Fibroblast of the aortic adventitia (primary cell): ENCODE measurements at places on chromosomes 12 and 14.

DNA sequence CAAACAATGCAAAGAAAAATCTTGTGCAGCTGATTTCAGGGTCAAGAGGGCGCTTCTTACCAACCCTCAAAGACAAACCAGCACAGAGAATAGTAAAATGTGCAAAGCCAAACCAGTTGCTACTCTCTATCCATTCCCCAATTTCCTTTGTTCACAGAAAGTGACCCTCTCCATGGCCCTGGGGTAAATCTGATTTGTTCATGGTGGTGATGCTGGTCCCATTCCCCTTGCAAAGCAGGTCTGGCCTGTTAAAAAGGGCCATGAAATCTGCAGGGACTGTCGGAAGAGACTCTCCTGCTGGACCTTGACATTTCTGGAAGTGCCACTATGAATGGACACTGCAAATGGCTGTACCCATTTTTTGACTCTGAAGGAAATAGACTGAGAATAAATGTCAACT, 113.5 kb downstream of the HMGA2 start:
- no peak for DNase-seq

DNA sequence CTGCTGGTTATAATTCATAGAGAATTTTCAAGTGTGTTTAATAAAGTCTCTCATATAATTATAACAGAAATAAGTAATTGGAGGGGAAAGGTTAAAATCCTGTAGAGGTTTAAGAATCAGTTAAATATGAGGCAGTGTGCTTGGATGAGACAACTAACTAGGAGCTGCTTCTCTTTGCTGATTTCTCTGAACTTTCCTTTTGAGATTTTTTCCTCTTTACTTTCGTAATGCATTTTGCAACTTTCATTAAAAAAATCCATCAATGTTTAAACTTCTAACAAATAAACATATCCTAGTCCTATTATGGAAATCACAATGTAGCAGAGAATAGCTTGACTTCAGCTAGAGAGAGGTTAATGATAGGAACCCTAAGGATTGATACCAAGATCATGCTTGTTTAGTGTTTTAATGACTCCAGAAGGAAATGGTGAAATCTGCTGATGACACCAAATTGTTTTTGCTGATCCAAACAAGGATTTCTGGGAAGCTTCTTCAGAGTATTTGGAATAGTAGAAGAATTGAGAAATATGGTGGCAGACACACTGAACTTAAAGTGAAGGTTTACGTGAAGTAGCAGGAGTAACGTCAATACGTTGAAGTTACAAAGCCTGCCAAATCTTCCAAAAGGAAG, 122.6 kb downstream of the RAD51B start:
- DNase-seq: peak; percentile 58

GRCh38 chr12:68627673-68628319, 17.1 kb downstream of the RAP1B start:
- DNase-seq: no peak

GRCh38 chr12:62689042-62689839, 222.6 kb downstream of the MON2 start:
- no peak for DNase-seq

DNA sequence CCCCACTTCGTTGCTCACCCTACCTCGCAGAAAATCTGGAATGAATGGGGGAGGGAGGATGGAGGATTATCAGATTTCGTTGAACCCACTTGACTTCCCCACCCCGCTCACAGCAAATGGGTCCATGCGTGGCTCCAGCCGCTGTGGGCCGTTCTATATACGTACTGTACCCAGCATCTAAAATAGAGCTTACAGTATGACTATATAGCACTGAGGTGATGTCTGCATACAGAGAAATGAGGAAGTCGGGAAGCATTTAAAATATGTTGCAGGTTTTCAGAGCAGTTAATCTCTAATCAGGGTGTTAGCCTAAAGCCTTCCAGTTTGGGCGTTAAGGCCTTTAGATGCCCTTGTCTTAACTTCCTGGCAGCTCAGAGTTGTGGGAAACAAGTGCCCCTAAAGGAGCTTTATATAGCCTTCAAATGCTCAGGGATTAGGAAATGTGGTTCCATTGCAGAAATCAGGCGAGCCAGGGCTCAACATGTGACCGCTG, 1.4 kb downstream of the BICDL1 start:
- no peak for DNase-seq

GRCh38 chr14:81829447-81829846, 295.8 kb upstream of the SEL1L start:
- no peak for DNase-seq

- DNase-seq: no peak
Observed at GRCh38 chr12:131491916-131492490, 218.9 kb upstream of the SFSWAP start.

DNA sequence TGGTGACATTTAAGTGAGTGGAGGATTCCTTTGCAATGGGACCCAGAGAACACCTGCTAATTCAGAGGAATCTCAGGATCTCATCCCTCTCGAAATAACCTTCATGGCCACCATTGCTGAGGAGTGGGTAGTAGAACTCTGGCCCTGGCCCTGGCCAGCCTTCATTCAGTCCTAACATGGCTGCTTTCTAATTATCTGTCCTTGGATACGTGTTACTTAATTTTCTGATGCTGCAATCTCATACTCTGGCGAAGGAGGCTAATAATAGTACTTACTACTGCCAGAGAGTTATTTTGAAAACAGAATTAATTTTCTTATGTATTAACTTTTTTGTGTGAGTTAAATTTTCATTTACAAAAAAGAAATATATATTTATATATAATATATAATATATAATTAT, 12.1 kb upstream of the COX6A1 start:
- DNase-seq: no peak

DNA sequence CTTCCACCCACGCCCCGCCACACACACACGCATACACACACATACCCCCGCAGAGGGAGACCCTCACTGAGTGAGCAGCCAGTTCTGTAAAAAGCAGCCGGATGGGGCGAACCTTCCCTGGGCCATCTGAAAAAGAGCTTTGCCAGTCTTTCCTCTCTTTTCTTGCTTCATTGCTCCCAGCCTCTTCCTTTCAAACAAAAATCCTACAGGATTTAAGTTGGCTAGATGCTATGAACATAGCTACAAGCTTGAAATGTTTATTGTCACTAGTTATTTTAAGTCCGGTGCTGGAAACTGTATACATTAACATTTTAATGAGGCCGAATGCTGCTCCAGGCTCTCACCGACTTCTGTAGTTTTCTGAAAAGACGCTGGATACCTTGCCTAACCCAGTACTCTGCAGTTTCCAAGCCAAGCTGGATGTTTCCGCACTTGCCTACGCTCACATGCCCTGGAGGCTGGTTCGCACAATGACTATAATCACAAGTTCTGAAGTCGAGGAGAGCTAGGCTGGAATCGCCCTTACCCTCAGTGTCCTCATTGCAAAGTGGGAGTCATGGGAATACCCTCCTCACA, 39.2 kb downstream of the LTBP2 start:
- no peak for DNase-seq

- no peak for DNase-seq
Observed at GRCh38 chr14:39109893-39110715, 4.0 kb upstream of the GEMIN2 start.

GRCh38 chr12:52217223-52217622, 15.8 kb upstream of the KRT7 start:
- no peak for DNase-seq

DNA sequence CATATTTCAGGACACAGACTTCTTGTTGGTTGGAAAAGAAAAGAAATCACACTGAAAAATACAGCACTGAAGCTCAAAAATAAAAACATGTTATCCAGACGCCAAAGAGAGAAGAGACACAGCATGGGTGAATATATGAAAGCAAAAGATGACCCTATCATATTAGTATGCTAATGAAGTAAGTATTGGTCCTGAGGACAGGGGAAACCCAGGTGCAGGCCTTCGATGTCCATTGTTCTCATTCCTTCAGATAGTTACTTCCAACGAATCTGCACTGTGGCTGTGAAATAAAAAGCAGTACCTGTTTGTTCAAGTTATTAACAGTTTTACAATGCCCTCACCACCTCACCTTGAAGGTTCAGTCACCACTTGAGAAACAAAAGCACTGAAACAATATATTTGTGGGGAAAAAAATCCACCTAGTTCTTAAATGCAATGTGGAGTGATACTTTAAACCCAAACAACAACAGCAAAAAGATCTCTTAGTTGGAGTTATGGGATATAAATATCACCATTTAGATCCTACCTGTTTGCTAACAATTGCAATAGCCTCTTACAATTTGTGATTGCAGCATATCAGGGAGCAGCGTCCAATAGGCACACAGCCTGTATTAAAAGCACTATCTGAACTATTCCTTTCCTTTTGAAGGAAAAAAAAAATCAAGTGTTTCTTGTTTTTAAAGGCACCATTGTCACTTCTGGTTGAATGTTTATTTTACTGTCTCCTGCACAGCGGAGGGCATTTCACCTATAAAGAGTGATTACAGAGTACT, 188.1 kb downstream of the BCAT1 start:
- no peak for DNase-seq

- DNase-seq: no peak
Observed at GRCh38 chr12:57142121-57142520, 5.3 kb downstream of the LRP1-AS start.

GRCh38 chr14:93017301-93017797, 94.4 kb downstream of the CHGA start:
- no peak for DNase-seq

DNA sequence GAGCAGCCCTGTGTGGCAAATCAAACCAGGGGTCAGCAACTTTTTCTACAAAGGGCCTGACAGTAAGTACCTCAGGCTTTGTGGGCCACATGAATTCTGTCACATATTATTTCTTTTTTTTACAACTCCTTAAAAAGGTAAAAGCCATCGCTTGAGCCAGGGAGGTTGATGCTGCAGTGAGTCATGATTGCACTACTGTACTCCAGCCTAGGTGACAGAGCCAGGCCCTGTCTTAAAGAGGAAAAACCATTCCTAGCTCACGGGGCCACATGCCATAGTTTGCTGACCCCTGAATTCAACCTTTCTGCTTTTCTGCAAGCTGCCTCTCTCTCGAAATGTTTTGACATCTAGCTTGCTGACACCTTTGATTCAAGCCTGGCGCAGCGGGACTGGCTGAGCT, 55.1 kb upstream of the CORO1C start:
- no peak for DNase-seq

- no peak for DNase-seq
Observed at GRCh38 chr14:93230539-93230938, 23.5 kb downstream of the UBR7 start.

DNA sequence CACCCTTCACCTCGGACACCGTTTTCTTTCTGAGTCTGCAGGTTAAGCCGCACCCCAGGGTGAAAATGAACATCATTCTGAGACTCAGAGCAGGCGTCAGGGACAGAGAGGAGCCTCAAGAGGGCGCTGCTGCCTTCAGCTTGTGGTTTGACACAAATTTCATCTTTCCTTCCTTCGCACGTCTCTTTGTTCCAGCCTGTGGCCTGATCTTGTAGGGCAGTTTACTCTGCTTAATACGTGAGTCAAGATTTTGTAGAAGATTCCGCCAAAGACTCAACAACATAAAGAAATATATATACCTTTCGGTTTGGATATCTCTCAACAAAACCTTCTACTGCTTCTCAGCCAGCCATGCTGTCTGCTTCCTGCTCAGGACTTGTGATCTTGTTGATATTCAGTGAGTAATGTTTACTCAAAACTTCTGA, 329.3 kb upstream of the OR4E1 start:
- DNase-seq: no peak

DNA sequence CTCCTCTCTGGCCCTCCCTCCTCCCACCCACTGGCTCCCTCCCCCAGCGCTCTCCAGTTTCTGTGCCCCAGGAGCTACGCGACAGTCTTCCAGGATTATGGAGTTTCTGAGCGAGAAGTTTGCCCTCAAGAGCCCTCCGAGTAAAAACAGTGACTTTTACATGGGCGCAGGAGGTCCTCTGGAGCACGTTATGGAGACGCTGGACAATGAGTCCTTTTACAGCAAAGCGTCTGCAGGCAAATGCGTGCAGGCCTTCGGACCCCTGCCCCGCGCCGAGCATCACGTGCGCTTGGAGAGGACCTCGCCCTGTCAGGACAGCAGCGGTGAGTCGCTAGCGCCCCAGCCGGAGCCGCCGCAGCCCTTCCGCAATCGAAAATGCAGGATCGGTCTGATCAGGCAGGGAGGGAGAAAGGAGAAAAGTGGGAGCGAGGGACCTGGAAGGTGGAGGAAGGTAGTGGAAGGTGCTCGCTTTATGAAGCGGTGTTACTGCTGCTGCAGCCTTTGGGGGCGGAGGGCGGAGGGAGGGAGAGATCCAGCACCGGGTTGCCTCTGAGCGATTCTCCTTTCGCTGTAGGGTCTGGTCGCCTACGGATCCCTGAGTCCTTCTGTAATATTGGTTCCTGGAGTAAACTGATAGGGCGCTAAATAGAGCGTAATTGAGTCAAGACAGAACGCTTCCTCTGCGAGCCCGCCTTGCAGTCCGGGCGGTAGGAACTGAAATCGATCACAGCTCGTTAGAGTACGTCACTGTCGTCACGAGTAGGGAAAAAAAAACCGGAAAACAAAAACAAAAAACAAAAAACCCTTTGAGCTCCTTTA, at the start of gene ALX1:
ALX1 (plus strand) TSS at position 56 of the 819 bp plus-strand sequence; CDS start at position 98, 42 bp downstream.
- DNase-seq: peak; percentile 49

DNA sequence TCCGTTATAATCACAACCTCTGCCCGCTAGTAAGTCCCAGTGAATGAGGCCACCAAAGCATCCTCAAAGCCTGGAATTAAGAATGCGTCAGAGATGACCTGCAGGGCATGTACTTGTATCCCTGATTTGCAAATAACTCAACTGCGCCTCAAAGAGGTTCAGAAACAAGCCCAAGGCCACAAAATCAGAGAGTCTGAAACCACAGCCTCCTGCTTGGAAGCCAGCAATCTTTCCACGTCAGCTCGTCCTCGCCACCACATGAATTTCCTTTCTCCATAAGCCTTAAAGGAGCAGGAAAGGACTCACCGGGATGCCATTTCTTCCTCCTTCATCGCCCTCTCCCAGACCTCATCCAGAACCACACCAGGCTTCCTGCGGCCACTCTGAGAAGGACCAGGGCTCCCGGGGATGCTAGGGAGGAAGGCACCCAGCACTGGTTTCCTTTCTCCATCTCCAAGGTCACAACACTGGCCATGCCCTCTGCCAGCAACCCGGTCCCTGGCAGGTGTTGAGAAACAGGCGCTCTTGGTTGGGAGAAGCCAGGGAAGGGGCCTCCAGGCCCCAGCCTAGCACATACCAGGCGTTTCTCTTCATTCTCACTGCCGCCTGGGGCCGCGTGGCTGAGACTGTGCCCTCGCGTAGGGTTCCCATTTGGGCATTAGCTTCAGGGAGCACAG, 191.2 kb upstream of the DIO3 start:
- DNase-seq: no peak

DNA sequence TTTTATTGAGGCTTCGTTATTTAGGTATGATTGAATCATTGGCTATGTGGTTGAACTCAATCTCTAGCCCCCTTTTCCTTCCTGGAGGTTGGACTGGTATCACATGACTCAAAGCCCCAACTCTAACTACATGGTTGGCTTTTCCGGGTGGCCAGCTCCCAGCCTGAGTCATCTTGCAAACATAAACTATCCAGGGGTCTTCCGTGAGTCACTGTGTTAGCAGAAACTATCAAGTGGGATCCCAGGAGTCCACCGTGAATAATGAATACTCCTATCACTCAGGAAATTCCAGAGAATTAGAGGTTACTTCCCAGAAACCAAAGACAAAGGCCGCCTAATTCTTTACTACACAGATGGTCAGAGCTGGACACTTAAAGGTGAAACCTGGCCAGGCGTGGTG, 19.7 kb upstream of the PLEKHD1 start:
- DNase-seq: peak; percentile 89
